ENCODE measurements at places on chromosomes 2 and 18.

DNA sequence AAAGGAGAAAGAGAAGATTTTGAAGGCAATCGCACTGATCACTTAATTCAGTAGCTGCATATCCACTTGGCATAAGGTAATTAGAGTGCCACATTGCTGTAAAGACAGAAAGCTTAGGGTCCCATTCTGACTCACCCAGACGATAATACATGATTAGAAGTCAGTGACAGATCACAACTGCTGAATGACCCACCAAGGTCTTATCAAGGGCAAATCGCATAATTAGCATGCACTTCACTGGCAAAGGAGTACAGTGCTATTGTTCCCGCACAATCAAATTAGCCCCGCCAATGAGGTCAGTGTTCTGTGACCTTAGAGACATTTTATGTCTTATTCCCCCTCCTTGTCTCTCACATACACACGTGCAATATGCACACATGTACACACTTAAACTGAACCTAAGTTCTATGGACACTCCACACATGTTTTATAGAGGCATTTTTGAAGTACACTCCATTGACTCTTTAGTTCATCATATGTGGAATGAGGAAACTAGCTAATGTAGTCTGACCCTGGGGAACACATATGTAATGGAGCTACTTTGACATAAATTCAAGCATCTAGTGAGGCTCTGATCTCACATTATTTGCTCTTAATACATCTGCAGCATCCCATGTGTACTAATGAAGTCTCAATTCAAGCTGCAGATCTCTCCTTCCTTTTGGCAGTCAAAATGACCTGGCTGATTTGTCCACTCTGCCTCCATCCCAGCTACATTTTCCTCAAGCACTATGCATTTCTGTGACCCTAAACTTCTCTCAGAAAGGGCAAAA, 673.8 kb upstream of the FANCL start:
- no peak for DNase-seq

DNA sequence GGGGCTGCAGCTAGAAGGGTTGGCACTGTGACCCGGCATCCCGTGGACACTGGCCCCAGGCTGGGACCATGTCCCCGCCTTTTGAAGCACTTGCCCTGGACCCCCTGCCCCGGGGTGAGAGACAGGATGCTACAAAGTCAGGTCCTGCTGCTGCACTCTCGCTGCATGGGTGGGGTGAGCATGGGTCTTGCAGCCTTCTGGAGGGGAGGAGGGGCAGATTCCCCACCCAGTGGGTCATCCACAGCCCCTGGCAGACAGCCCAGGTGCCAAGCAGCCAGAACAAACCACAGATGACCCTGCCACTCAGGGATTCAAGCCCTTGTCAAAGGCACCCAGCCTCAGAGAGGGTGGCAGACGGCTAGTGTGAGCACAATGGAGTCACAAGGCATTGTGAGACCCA, 5.7 kb upstream of the NMUR1 start:
- no peak for DNase-seq

DNA sequence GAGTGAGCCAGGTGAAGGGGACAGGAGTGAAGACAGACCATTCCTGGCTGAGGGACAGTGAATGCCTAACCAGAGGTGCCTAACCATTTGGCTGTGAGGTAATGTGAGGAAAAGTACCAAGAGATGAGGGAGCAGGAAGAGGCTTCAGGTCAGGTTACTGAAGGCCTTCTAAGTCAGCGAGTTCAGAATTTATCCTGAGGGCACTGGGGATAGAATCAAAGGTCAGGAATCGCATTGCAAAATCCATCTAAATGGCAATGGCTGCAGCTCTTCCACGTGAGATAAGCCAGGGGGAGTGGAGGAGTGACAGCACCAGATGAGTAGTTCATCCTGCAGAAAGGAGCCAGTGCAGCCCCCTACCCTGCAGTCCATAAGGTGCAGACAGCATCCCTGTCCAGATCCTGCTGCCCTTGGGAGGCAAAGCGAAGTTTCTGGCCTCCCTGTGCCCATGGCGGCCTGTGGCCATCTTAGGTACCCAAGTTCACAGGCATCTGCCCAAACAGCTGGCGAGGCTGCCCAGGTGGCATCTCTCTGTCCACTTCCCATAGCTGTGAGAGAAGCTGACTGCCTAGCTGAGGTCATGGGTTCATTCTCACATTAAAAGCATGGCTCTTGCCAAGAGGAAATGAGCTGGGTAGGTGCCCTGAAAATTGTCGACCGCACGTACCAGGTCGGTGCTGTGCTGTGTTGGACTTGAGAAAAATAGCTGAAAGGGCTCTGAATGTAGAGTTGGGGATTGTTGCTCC, 49.5 kb downstream of the CYP27C1 start:
- DNase-seq = no peak

DNA sequence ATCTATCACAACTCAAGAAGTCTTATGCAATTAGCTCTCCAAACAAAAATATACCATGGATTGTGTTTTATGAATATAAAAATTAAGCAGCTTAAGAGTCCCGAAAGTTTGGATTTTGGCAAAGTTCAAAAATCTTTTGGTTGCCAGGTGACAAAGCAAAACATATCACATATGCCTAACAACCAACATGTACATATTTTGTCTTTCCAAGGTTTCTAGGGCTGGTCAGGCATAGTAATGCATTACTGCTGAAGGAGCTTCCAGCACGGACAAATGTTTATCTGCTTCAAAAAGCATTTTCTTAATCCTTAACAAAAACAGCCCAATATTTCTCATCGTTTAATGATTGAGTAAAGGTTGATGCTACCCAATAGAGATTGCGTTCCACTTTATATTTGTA, 1327.1 kb upstream of the ZEB2 start:
- no peak for DNase-seq

DNA sequence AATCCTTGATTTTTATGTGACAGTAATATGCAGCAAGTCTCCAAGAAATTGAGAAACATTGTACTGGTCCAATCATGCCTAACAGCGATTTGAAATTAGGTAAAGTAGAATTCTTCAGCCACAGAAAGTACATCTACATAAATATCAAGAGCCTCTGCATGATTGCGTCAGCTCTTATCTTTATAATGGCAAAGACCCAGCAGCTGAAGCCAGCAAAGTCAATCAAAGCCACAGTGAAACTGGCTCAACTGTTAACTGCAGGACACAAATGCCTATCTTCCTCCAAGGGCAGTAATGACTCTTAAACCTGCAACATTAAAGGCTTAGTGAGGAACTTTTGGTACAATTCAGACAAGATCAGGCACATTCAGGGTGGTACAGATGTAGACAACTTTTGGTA, 102.5 kb downstream of the BARD1 start:
- no peak for DNase-seq

DNA sequence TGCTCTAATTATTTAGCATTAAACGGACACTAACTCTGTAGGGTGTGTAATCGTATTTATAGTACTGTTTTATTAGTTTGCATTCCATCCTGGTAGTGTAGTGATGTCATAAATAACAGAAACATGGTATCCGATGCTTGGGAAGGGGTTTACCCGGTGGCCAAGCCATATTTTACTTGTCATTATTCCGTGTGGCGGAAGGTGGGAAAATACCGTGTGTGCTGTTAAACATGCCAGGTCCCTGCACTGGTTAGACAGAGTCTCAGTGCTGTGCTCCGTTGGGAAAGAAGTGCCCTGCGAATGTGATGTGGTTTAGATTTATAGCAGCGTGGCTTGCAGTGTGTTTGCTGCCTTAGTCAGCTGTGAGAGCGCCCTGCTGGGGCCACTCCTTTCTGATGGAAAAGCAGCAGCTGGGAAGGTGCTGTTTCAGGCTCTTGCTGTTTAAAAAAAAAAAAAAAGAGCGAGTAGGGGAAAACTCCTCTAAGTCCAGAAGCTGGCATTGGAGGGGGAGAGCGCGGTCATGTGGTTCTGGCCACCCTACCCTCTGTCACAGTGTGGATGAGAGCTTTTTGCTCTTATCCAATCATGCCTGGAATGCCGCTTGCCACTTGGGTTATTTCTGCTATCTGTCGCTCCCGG, 211.0 kb downstream of the NEDD4L start:
- DNase-seq = no peak

- no peak for DNase-seq
Measured at GRCh38 chr18:9974279-9974915, 60.6 kb downstream of the VAPA start.

GRCh38 chr2:100647709-100648108, 84.9 kb downstream of the PDCL3 start:
- DNase-seq = no peak

- no peak for DNase-seq
Measured at GRCh38 chr2:234770031-234770506, 181.7 kb upstream of the SH3BP4 start.

- no peak for DNase-seq
Measured at GRCh38 chr2:173491418-173491817, 136.7 kb downstream of the CDCA7 start.

GRCh38 chr2:224937887-224938286, 104.4 kb downstream of the DOCK10 start:
- no peak for DNase-seq

Measured in bone marrow (tissue), 2 donors.